ENCODE measurements at places on chromosomes 16 and 17.

DNA sequence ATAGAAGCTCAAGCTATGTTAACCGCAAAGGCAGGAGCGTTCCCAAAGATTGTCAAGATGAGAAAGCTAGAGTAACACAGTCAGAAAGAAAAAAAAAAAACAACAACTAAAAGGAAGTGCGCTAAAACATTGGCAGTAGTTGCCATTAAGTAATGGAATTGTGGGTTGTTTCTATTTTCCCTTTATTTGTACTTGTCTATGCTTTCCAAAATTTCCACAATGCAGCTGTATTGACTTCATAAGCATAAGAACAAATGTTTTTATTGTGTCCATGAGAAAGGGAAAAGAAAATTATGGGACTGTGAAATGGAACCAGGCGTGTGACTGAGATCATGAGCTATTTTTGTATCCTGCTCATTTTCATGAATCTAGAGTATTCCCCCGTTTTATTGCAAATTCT is 153.4 kb downstream of the TMEM114 start:
- no peak for DNase-seq

GRCh38 chr17:3763777-3764170 is 37.2 kb downstream of the ITGAE start:
- no peak for DNase-seq

GRCh38 chr16:88596483-88596882 is 26.3 kb downstream of the ZC3H18 start:
- no peak for DNase-seq

GRCh38 chr17:74390680-74391653 is 23.7 kb downstream of the GPR142 start:
- DNase-seq = no peak

- no peak for DNase-seq
Observed at GRCh38 chr17:78826836-78827509, 13.6 kb downstream of the USP36 start.

- no peak for DNase-seq
Observed at GRCh38 chr16:35409503-35409902, 1950.1 kb downstream of the TP53TG3F start.

DNA sequence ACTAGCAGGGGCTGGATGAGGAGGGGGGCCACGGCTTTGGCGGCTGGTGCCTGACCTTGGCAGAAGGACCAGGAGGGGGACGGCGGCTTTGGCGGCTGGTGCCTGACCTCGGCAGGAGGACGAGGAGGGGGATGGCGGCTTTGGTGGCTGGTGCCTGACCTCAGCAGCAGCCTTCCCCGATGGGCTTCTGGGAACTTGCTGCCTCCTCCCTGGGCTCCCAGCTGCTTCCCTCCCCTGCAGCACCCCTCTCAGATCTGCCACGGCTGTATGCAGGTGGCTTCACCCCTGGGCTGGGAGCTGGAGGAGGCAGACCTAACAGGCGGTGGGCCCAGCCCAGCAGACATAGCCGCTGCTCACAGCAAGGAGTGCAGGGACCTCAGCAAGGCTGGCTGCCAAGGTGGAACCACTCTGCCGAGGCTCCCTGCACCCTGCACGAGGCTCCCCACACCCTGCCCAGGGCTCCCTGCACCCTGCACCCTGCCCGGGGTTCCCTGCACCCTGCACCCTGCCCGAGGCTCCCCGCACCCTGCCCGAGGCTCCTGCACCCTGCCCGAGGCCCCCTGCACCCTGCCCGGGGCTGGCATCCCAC is 38.4 kb upstream of the CBFA2T3 start:
- DNase-seq = no peak

- DNase-seq = no peak
Observed at GRCh38 chr17:2241823-2242222, 61.8 kb downstream of the SMG6 start.

DNA sequence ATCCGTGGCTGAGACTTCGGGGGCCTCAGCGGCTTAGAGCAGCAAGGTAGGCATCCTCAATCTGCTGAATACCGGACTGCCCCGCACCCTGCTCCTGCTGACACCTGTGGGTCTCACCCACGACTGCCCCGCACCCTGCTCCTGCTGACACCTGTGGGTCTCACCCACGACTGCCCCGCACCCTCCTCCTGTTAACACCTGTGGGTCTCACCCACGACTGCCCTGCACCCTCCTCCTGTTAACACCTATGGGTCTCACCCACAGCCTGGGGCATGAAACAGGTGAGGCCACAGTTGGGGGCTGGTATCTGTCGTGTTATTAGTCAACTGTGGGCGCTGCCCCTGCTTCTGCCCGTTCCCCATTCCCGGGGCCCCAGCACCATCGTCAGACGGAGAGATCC is 36.3 kb upstream of the PABPN1L start:
- no peak for DNase-seq

- peak; percentile 44 for DNase-seq
Observed at GRCh38 chr16:73956587-73957494, 339.8 kb upstream of the PSMD7 start.

GRCh38 chr16:89361751-89362539 is 128.4 kb downstream of the ANKRD11 start:
- no peak for DNase-seq

DNA sequence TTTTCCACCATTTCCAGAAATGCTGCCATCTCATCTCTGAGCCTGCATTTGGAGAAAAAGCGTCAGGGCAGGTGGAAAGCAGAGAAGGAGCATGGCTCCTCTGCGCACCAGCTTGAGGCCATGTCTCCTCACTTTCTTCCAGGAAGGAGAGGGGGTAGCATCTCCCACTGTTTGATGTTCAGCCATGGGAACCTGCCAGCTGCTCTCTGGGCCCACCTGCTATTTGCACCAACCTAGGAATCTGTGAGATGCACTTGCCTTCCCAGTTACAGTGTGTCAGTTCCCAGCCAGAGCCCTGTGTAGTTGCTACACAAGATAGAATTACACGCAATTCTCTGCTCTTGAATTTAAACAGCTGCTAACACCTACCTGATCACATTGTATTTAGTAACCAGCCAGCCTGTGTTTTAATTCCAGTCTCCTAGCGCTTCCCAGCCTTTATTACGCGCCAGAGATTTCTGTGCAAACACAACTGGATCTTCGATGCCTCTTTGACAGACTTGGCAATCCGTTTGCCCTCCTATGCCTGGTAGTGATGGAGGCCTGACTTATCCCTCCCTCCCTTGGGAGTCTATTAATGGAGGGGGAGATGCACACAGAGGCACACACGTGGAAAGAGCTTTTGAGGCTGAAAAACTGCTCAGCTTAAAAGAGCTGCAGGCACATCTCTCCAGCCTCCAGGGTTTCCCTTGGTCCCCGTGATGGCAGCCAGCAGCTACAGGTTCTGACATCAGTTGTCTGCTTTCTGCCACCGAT is 98.1 kb upstream of the SEC14L1 start:
- DNase-seq = no peak

DNA sequence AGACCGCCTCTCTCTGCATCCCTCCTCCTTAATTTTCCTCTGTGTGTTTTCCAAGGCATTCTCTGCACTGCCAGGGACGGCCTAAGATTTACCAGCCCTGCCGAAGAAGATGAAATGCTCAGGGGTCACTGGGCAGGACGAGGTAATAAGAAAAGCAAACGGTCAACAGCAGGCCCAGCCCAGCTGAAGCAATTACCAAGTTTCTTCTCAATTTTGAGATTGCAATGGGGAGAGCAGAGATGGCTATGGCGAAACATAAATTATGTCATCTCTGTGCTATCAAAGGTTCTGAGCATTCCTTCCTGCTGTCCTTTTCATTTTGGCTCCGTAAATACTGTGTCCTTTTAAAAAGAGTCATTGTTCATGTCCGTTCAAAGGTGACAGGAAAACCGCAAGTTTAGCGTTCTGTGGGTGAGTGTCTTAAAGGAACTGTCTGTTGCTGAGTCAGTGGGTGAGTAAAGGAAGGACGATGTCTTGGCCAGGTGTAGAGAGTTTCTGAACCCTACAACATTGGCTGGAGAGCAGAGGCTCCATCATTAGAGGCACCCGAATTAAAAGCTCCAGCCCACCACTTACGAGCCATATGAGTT is 753.9 kb upstream of the EEF2KMT start:
- DNase-seq = no peak

- no peak for DNase-seq
Observed at GRCh38 chr17:56966338-56966737, 5.5 kb upstream of the COIL start.

- DNase-seq = no peak
Observed at GRCh38 chr16:778909-779527, 9.2 kb downstream of the RPUSD1 start.

DNA sequence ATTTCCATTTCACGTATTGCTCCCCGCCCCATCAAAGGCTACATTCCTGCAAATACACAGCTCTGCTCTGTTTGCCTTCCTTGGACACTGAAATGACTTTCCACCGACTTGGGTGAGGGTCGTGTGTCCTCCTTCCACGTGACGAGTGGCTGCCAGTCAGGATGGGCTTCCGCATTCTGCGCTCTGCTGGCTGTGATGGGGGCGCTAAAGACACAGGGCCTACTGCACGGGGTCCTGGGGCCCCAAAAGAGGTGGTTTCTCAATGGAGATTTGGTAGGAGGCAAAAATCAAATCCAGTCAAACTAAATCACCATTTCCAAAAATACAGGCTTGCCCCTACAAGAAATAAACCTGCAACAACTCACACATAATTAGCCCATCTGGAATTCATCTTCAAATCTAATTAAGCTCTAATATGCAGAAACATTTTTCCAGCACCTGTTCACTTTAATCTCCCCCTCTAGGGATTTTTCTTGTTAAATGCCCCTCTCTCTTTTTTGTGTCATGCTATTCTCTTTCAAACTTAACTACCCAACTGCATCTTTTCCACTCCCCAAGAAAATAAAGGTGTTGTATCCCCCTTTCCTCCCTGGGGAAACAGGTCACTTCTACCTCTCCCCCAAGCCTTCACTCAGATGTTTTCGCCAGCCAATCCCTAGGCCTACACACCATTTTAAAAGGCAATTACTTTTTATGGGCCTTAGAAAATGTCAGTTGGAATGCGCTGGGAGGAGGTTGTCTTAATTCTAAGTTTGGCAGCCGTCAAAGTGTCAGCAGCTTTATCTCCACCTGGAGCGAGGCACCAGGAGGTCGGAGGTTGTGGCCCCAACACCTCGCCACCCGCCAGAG is 21.9 kb upstream of the FAAP100 start:
- DNase-seq = no peak

GRCh38 chr16:22327446-22327775 is 30.2 kb downstream of the POLR3E start:
- DNase-seq = no peak

- DNase-seq = no peak
Observed at GRCh38 chr16:35339337-35339736, 1879.9 kb downstream of the TP53TG3F start.

DNA sequence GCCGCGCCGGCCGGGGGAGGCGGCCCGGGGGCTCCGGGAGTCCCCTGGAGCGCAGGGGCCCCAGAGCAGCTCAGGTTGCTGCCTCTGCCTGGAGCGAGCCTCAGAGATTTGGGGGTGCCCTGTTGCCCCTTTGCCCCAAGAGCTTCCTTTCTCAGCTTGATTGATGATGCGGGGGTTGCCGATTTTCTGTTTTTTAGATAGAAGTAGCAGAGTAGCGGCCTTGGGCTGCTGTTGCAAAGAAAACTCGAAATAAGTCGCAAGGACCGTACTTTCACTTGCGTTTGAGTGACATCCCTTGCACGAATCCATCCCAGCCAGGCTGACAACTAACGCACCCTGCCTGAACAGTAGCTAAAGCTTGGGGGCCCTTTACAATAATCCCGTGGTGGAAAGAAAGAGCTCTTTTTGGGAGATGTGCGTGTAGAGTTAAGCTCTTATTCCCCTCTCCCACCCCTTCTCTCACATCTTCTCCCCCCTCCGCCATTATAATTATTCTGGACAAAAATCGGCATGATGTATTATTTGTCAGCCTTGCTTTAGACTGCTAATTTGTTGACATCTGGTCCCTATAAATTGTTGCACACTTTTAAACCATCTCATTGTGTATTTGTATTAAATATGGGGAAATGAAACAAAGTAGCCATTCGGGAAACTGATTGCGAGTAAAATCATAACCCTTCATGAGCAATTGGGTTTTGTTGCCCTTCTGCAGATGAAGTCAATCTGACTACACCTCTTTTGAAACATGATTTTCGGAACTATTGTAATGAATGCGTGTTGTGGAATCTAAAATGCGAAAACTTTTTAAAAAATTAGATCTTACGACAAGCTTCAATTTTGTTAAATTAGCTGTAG is 873 bp downstream of the USP10 start:
- peak; percentile 35 for DNase-seq

DNA sequence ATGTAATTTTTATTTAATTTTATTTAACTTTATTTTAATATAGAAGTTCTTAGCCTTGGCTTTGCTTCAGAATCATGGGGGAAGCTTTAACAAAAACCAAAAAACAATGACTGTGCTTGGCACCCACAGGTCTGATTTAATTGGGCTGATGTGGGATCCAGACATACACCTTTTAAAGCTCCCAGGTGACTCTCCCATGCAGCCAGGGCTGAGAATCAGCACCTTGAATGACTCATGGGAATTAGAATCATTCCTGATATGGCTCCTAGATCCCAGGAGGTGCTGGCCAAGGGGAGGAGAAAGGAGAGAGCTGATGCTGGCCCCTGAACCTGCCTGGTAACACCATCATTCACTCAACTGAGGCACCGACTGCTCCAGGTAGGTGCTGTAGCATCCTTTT is 240.7 kb downstream of the PARN start:
- DNase-seq = no peak

DNA sequence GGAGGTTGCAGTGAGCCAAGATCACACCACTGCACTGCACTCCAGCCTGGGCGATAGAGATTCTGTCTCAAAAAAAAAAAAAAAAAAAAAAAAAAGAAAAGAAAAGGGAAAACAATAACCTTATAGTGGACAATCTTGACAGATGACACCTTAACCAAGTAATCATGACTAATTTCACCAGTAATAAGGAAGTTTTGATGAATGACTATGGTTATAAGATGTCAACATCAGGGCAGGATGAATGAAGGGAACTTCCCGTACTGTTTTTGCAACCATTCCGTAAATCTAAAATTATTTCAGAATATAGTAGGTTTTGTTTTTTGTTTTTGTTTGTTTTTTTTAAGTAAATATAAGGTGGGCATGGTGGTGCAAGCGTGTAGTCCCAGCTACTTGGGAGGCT is 23.0 kb downstream of the GSPT1 start:
- DNase-seq = no peak

- DNase-seq = no peak
Observed at GRCh38 chr16:70553645-70554044, 30.0 kb downstream of the SF3B3 start.

DNA sequence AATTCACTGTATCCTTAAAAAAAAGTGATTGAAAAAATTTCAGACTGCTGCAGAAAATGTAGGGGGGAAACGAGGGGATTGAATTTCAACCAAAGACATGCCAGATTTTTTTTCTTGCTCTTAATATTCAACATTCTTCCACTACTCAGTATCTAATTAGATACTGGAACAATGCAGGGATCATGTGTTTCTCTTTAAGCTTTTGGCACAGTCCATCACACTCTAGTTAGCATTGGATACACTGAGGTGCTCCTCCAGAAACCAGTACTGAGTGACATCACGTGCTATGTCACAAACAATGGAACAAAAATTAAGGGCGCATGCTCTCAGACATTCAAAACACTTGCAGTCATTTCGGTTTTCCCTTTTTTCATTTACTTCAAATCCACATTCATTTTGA is 298.6 kb upstream of the PSMD7 start:
- no peak for DNase-seq

GRCh38 chr17:65930140-65930730 is 261.7 kb downstream of the CEP112 start:
- DNase-seq = no peak

- no peak for DNase-seq
Observed at GRCh38 chr17:77097631-77098180, 43.1 kb upstream of the SEC14L1 start.
